ENCODE measurements at places on chromosomes 1 and 21. TPM values are rescaled to one million over a fixed set of nuclear protein-coding genes. Genes with fewer than 3 reads are reported as not detected.

DNA sequence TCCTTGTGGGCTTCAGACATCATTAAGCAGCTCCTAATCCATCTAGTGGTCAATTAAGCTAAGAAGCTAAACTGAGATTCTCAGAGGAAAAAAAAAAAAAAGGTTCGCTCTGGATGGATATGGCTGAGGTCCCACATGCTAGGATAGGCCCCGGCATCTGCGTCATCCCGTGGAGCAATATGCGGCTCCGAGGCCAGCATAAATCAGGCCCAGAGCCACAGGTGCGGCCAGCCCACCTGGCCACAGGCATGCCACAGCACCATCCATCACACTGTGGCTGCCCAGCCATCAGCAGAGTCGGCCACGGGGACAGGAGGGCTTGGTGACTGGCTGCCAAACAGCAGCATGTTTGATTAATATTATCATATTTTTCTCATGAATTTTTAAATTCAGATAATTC is 106.9 kb upstream of the TIAM1 start:
- no peak for DNase-seq

- DNase-seq, result no peak
Observed at GRCh38 chr1:220454155-220454777, 73.7 kb upstream of the MARK1 start.

DNA sequence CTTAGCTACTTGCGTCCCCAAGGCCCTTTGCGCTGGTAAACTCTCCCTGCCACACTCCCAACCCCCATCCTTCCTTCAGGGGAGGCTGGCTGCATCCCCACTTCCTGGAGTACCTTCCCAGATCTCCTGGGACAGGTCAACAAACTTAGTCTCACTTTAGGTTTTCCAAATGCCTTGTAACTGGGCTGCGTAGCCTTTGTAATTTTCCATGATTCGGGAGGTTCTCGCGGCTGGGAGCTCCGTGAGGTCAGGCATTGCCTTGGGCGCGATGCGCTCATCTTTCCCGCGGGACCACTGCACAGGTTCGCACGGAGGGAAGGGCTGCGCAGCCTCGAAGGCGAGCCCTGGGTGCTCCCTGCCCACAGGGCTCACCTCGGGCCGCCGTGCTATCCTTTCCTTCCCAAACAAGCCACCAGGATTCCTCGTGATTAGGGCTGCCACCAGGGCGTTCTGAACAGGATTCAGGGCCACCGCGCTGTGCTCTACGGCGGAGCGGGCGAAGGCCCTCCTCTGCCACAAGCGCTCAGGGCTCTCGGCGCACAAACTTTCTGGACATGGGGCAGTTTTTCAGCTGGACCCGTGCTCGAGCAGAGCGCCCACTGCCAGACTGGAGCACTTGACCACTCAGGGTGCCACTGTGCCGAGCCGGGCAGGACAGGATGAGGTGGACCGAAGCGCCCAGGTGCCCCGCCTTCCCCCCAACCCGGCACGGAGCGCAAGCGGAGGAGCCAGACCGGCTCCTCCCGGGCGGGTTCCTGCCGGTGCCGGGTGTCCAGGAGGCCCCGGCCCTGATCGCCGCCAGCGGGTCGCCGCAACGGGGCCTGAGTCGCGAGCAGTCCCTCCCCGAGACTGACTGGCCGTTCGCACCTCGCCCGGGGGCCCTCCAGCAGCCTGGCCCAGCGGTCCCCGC is 1.1 kb downstream of the TMPRSS2 start:
- DNase-seq, result no peak

DNA sequence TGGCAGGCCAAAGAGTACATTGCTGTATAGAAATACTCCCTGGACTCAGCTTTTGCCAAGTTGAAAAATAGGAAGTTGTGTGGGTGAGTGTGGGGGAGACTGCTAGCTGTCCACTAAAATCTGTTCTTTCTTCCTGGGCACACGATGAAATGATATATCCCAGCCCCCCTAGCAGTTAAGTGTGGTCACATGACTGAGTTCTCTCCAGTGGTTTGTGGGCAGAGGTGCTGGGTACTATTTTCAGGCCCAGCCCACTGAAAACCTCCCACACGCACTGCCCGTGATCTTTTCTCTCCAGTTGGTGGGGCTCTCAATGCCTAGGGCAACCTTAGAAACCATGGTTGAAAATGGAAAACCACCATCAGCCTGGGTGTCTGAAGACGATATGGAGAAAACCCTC is 119.7 kb upstream of the LMO4 start:
- no peak for DNase-seq

DNA sequence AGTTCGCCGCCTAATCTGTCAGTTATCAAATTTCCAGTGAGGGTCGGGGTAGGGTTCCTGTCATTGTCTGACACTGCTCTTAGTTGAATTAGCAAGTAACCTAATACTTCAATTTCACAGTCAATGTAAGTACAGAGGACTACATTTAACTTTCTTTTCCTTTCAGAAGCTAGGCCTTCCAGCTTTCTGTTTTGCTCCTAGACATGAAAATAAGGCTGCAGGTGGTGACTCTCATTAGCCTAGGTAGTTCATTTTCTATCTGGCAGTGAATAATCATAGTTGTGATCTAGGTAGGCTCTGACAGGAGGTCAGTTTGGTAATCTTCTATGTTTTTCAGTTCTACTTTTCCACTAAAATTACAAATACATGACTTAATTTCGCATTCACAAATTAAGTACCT is 783.1 kb downstream of the MRPL39 start:
- DNase-seq, result no peak

- no peak for DNase-seq
Observed at GRCh38 chr21:25441835-25442234, 165.4 kb downstream of the MRPL39 start.

DNA sequence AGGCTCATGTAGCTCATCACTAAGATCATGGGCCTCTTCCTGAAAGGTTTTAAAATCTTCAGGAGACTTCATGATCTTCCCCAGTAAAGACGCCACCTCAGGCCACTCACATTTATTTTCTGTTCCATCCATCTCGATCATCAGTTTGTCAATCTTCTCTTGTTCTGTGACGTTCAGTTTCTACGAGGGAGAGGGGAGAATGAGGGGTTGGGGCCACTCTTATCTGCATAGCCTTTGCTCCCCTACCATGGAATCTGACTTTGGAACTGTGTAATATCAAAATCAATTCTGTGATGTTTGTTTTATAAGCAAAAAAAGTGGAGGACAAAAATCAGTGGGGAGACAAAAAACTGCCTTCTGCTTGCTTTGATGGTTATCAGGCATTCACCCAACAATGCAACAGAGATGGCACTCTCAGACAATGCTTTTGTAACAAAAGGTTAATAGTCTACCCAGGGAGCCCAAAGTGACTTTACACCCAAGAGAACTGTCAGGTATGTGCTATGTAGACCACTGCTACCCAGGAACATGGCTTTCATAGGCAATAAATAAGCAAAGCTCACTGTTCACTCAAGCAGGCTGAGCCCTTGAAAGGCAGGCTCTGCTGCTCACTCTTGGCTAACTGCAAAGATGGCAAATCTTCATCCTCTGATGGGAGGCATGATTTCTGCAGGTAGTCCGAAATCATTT is 10.5 kb downstream of the ENO1 start:
- no peak for DNase-seq

VWA5B1 gene
- not detected for total RNA-seq

FOXE3 gene
- total RNA-seq, result not detected

CLCA1 gene
- total RNA-seq, result not detected
